ENCODE measurements at places on chromosomes 3 and 15.

DNA sequence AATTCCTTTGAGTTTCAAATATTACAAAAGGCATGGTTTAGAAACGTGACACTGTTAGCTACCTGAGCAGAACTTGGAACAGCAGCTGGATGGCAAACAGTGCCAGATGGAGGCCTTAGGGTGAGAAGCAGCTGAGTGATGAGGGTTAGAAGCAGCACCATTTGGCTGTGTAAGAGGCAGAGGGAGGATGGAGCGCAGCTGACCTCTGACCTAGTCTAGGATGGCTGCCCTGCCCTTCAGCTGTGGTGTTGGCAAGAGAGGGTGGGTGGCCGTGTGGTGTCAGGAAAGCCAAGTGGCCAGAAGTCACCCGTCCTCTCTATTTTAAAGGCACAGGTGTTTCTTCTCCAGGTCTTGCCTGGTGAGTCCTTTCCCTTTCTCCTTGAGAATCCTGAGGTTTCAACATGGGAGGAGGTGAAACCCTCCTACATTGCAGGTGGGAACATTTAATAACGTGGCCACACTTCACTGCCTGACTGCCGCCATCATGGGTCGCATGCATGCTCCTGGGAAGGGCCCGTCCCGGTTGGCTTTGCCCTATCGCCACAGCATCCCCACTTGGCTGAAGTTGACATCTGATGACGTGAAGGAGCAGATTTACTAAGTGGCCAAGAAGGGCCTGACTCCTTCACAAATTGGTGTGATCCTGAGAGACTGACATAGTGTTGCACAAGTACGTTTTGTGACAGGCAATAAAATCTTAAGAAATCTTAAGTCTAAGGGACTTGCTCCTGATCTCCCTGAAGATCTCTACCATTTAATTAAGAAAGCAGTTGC, 17.6 kb downstream of the BCL2L10 start:
- DNase-seq, result no peak

- DNase-seq, result no peak
These were observed 56.0 kb upstream of the FLNB start for GRCh38 chr3:57952208-57952631.

DNA sequence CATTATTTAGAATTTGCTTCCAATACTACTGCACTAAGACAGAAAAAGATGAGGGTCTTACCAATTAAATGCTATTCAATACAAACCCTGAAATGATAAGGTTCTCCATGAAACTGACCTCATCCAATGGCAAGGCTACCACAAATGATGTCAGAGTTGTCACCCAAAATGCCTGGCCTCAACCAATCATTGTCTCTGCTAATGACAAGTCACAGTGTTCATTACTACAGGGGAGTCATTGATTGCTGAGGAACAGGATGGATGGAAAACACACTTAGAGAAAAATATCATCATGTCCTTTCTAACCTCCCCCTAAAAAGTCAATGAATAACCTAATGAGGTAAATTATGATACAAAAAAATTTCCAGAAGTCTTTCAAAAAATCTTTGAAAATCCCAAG, 91.0 kb downstream of the FOXP1 start:
- peak; percentile 79 for DNase-seq

- no peak for DNase-seq
These were observed at the start of gene SCG5 for GRCh38 chr15:32641517-32642059. Gene SCG5 (plus strand): TSS chr15:32641710. CDS start chr15:32643593, 1,883 bp downstream.

GRCh38 chr3:166211451-166211850, 374.2 kb upstream of the BCHE start:
- DNase-seq, result no peak

DNA sequence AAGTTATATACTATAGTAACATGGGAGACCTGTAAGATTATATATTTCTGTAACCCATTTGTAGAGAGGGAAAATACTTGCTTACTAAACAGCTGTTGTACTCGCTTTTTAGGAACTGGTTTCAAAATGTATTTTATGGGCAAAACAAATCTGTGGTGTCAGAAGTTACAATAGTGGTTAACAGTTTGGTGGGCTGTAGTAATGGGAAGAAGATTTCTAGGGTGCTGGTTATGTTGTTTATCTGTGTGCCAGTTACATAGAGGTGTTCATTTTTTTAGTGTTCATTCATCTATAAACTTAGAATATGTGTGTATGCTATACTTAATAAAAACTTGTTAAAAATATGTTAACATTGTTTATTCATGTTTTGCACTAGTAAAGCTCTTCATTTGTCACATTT, 42.1 kb downstream of the RNF111 start:
- no peak for DNase-seq

DNA sequence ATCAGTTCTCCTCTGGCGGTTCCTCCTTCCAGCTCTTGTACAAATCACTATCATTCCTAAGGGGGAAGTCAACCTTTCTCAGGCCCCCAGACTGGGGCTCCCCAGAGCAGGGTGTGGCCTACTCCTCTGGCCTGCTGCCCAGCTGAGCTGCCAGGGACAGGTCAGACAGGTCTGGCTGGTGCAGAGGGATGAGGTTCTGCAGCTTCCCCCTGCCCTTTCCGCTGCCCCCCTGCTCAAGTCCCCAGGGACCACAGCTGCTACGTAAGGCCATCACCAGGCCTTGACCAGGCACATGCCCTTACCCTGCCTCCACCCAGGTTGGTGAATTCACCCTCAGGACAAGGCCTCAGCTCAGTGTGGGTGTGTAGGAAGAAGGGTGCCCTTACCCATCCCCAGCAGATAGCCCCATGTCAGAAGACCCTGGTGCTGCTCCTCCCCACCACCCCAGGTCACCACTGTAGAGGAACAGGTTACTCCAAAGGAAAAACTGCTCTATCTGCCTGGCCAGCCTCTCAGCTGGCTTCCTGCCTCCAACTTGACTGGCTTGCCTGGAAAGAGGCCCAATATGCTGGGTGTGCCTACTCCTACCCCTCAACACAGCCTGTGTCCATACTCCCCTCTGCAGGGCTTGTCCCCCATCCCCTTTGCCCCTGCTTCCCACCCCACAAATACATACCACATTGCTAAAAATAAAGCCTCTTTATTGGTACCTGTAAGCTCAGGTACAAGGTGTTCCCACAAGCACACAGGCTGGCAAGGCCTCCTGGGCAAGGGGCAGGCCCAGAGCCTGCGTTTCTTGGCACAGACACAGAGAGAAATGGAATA, 12.0 kb downstream of the CSRNP1 start:
- no peak for DNase-seq

- DNase-seq, result no peak
These were observed 8.0 kb downstream of the BCL2L10 start for GRCh38 chr15:52104532-52105004.

DNA sequence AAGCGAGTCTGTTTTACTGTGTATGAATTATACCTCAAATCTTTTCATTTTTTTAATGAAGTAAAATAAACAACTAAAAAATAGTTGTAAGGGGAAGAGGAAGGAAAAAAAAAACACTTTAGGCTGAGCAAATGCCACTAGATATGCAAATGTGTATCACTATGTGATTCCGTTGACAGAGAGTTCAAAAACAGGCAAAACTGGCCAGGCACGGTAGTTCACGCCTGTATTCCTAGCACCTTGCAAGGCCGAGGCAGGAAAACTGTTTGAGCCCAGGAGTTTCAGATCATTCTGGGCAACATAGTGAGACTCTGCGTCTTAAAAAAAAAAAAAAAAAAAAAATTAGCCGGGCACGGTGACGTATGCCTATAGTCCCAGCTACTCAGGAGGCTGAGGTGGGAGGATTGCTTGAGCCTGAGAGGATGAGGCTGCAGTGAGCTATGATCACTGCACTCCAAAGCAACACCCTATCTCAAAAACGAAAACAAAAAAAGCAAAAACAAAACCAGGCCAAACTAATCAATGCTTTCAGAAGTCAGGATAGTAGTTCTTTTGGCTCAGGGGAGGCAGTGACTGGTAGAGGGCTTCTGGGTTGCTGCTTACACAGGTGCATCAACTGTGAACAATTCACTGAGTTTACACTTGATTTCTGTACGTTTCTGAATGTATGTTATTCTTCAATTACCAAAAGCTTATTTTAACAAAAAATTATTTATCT, 7.4 kb downstream of the PRC1 start:
- DNase-seq, result no peak

DNA sequence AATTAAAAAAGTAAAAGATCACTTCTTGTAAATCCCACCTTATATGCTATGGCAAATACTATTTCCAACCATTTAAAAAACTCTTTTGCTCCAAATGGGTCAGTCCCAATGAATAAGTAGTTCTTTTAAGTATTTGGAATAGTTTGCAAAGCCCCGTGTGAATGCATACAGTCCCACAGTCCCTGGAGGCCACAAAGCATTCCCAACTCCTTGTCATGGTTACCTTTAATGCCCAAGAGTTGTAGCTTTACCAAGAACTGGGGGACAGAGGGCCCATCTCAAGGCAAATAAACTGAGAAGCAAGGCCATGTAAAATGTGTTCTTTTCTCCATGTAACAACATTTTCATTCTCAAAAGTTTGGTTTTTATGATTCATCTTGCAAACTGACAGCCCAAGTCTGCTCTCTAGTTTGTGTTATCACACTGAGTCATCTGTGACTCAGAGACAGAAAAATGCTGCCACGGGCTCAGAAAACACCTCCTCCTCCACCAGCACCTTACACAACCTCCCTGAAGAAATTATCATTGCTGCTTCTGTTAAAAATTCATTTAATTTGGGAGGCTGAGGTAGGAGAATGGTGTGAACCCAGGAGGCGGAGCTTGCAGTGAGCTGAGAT, 336.2 kb downstream of the ERC2 start:
- DNase-seq, result no peak
